ENCODE measurements at places on chromosomes 1 and 21. TPM values are rescaled to one million over a fixed set of nuclear protein-coding genes. Genes with fewer than 3 reads are reported as not detected.

FCRL6 gene
- total RNA-seq, result 0.82 TPM

BARHL2 gene
- not detected for total RNA-seq

TNFRSF25 gene
- 10.8 TPM for total RNA-seq

SSX2IP gene
- total RNA-seq, result 16.5 TPM

MATN1 gene
- total RNA-seq, result not detected

TRIM45 gene
- total RNA-seq, result 15.3 TPM

TRABD2B gene
- 0.92 TPM for total RNA-seq

CYP4A11 gene
- total RNA-seq, result not detected

THEM5 gene
- total RNA-seq, result not detected

FCGR3A gene
- total RNA-seq, result 19.9 TPM

GRCh38 chr21:14523234-14523633 lies 22.9 kb downstream of the SAMSN1 start:
- DNase-seq, result no peak

DNA sequence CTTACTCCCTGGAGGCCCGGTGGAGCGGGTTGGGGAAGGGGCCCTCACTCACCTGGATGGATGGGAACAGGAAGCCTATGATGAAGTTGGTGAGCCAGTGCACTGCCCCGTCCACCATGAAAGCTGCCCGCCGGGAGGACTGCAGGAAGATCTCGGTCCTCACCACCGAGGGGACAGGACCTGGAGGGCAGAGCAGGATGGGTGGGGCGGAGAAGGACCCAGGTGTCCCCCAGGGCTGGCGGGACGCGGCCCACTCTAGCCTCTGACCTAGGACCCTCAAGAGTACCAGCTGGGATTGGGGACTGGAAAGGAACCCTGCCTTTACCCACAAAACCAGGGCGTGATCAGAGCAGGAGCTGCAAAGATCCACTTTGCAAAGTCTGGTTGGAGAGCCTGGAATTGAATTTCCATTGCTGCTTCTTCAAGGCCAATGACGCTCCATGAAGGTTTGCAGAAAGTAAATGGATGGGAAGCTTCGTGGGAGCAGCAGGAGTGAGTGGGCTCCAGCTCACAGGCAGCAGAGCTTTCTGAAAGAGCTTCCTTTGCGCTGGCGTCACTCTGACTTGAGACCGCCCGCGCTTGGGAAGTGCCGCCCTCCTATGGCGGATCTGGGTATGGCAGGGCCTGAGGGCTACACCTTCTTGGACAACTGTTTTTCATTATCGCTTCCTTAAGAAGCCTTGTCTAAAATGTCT lies 21.4 kb downstream of the SLC2A7 start:
- peak; percentile 90 for DNase-seq

DNA sequence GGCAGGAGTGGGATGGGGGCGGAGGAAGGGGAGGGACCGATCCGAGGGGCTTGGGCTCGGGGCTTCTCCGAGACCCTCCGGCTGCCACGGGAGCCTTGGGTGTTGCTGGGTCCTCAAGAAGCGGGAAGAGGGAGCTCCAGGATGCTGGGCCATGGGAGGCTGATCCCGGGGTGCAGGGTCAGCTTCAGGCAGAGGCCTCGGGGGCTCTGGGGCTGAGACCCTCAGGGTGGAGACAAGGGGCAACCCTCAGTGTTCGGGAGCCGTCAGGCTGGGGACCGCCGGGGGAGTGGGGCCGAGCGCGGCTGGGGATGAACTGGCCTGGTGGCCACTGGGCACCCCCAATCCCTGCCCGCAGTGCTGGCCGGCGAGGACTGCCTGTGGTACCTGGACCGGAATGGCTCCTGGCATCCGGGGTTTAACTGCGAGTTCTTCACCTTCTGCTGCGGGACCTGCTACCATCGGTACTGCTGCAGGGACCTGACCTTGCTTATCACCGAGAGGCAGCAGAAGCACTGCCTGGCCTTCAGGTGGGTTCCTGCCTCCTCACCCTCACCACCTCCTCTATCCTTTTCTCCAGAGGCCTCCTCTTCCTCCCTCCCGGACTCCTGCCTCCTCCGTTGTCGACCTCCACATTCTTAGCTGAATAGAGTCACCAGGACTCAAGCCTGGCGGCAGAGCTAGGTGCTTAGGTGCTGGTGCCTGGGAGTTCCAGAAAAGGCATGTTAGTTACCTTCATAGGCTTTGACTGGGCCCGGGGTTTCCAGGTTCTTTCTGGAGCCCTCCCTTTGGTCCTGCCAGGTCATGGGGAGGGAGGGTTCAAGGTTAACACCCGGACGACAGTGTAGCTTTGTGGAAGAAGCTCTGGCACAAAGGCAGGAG lies 631 bp downstream of the SHISA4 start:
- no peak for DNase-seq

DNA sequence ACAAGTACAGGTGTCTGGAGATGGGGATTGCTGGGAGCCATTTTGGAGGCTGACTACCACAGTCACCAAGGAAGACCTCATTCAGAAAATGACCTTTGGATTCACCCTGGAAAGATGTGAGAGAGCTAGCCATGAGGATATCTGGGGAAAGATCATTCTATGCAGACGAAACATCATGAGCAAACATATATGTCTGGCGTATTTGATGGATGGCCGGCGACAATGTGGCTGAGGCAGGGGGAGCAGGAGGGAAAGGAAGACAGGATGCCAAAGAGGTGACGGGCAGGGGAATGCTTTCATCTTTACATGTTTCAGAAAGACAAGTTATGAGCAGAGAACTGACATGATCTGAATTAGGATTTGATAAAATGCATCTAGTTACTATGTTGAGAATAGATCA lies 61.5 kb upstream of the SOX13 start:
- DNase-seq, result no peak

- no peak for DNase-seq
Measured at GRCh38 chr1:74681851-74682250, 8.3 kb upstream of the ERICH3 start.

GRCh38 chr21:28743723-28744122 lies 249.0 kb downstream of the LTN1 start:
- DNase-seq, result no peak

GRCh38 chr1:26477446-26478152 lies 5.4 kb downstream of the HMGN2 start:
- DNase-seq, result no peak

GRCh38 chr21:31752967-31753366 lies 21.0 kb upstream of the SCAF4 start:
- DNase-seq, result no peak

DNA sequence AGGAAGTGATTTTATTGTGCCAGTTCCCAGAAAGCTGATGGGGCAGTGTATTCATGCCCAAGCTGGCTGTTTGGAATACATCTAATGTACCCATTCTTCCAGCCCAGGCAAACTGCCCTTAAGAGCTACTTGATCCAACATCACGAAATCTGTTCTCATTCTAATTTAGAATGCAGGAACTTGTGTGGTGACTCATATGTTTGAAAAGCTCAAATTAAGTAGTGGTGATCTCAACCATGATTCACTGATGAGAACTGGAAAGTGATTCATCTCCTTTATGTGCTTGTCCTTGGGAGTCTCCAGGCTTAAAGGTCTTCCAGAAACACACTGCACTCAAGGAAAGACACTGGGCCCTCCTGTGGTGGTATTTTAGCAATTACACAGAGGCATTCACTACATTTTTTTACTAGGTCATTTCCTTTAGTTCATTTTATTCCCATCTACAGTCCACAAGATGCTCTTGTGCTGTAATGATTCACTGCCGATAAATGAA lies 65.4 kb downstream of the RPE65 start:
- DNase-seq, result no peak

- DNase-seq, result no peak
Measured at GRCh38 chr1:36320291-36320761, 3.1 kb downstream of the EVA1B start.
